Transverse colon (tissue), 4 donors: ENCODE measurements at places on chromosomes 11 and 22. TPM values are rescaled to one million over a fixed set of nuclear protein-coding genes. Genes with fewer than 3 reads are reported as not detected.
A peak's percentile ranks its signal among the peaks of the same experiment; 100 is the strongest.

Gene LSP1
- total RNA-seq = 22.7 TPM

DNA sequence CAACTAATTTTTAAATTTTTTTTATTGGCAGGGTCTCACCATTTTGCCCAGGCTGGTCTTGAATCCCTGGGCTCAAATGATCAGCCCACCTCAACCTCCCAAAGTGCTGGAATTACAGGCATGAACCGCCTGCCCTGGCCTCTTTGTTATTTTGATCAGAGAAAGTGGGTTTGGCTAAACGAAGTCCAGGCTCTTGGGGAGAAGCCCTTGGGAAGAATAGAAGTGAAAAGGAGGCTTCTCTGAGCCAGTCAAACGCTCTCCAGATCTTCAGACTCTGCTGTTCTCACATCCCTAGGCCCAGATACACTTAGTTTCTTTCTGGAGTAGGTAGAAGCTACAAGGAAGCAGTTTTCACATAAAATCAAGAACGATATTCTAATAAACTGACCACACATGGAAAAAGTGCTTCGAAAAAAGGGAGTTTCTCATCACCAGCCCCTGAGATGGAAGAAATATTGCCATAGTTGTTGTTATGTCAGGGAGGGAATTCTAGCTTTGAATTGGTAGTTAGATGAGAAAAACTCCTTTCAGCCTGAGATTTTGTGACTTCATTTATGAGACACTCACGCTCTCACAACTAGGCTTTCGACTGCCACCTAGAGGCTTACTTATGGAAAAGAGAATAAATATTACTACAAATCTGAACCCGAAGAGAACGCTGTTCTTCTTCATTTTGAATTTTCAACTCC, 41.7 kb upstream of the AQP11 start:
- DNase-seq = peak; percentile 30

GRCh38 chr22:32052936-32053791, 10.1 kb downstream of the SLC5A1 start:
- no peak for DNase-seq

- DNase-seq = no peak
Measured at GRCh38 chr22:50724616-50725015, 13.4 kb upstream of the ACR start.

DNA sequence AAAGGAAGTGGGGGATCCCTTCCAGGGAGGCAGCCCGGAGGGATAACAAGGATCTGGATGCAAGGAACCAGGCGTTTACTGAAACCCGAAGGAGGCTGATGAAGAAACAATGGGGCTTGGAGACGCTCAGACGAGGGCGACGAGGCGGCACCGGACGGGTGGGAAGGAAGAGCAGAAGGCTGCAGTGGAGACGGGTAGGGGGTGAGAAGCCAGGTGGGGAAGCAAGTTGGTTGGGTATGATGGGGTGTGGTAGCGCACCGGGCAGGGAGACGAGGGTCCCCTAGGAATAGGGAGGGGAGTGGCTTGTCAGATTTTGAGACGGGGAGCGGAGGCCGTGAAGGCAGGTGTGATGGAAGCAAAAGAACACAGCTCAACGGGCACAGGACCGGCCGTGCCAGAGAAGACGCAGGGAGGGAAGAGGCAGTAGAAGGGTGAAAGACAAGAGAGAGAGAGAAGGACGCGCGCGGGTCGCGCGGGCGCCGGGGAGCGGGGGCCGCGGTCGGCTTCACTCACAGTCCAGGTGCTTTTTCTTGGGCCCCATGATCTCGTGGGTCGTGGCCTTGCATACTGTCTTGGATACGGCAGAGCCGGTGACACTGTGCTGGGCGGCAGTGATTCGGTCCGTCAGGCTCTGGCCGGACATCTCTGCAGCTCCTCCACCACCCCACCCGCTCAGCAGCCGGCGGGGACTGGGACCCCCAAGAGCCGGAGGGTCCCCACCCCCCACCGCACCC, 579 bp downstream of the PICALM start:
- peak; percentile 41 for DNase-seq

- DNase-seq = no peak
Measured at GRCh38 chr11:117175104-117175503, 3.4 kb upstream of the SIDT2 start.
